Hindlimb muscle (tissue), 1 donor: ENCODE measurements at places on chromosomes 3 and 15. TPM values are rescaled to one million over a fixed set of nuclear protein-coding genes. Genes with fewer than 3 reads are reported as not detected.

DNA sequence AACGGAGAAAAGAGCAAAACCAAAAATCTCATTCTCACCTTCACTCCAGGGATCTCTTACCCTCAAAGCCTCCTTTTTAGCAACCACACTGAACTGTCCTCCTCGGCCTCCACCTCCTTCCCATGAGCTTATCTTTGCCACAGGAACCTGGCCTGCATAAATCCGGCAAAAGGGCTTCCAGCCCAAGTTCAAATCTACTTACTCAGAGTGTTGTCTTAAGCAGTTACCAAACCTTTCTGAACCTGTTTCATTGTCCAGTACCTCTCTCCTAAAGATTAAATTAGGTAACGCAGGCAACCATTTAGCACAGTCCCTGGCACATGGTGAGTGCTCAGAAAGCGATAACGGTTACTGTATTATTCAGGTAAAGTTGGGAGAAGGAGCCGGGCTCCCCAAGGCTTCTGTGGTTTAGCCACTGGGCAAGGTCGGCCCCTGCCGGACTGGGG is 777 bp downstream of the CIB1 start:
- DNase-seq, result no peak

DNA sequence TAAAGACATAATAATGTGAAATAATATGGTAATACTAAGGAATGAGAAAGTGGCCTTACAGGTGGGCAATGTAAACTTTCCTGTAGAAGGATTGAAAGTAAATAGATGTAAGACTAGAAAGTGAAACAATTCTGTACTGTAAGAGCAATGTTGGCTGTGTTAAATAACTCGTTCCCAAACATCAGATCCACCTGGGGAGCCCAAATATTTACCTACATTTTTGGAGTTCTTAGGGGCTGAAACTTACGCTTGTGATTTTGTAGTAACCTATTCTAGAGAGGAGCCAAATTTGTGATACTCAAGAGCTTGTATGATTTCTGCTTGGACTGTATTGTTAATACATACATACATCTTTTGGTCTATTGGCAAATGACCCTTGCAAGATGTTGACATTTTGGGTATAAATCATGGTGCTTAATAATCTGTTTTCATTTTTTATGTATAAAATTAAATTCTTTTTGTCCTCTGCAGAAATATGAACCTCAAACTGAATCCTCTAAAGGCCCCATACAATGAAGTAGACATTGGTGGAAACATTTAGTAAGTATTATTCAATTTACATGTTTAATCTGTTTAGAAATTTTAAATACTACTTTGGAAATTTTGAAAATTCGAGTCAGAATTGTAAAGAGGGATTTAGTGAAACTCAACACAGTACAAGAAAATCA is 8.5 kb upstream of the CHD2 start:
- DNase-seq, result no peak

Gene LCTL
- 0.13 TPM for polyA plus RNA-seq

DNA sequence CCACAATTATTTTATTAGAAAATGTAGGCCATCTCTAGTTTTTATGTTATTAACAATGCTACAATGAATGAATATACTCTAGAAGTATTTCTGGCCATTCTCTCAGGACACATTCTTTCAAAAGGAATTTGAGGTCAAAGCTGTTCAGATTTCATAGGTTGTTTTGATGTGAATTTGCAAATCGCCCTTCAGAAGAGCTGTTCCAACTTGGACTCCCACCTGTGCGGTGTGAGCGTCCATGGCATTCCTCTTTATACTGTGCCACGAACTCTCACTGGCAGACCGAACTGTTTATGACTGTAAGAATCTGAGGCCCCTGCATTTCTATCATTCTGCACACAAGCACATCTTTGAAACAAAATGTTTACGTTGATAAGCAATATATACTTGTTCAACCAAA is 18.6 kb upstream of the SLC24A5 start:
- no peak for DNase-seq

Gene FBXL22
- 38.4 TPM for polyA plus RNA-seq

DNA sequence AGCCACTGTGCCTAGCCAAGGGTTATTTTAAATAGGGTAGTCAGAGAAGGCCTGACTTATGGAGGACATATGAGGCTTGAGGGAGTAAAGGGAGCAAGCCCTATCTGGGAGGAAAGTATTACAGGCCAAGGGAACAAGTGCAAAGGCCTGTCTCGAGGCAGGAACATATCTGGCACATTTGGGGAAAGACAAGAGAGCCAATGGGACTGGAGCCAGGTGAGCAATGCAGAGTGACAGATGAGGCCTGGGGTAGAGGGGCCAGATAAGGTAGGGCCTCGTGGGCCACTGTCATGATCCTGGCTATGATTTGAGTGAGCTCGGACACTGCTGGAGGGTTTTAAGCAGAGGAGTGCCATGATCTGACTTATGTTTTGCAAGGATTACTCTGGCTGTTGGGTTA is 43.8 kb downstream of the DCP1A start:
- DNase-seq, result no peak
